ENCODE measurements at places on chromosomes 6 and 20. TPM values are rescaled to one million over a fixed set of nuclear protein-coding genes. Genes with fewer than 3 reads are reported as not detected.

Gene TRPC4AP
- 53.8 TPM for total RNA-seq

Gene TBPL1
- 23.3 TPM for total RNA-seq

Gene ULBP1
- total RNA-seq, result not detected

Gene CAPN11
- total RNA-seq, result 1.2 TPM

Gene CST1
- total RNA-seq, result not detected

Gene LIME1
- total RNA-seq, result 10.8 TPM

Gene PCK1
- total RNA-seq, result 136 TPM

Gene MUCL3
- total RNA-seq, result not detected

Gene FOXS1
- 0.60 TPM for total RNA-seq

Gene C6orf136
- 46.5 TPM for total RNA-seq

Gene SOBP
- 31.5 TPM for total RNA-seq

Gene REM1
- 0.46 TPM for total RNA-seq

Gene MUC21
- total RNA-seq, result 0.12 TPM

Gene ANGPT4
- 0.05 TPM for total RNA-seq

Gene CEP162
- total RNA-seq, result 7.5 TPM

Gene MICB
- 1.3 TPM for total RNA-seq

Gene PGC
- not detected for total RNA-seq

Gene PPIL6
- 0.67 TPM for total RNA-seq
